ENCODE measurements at places on chromosomes 3 and 15.

DNA sequence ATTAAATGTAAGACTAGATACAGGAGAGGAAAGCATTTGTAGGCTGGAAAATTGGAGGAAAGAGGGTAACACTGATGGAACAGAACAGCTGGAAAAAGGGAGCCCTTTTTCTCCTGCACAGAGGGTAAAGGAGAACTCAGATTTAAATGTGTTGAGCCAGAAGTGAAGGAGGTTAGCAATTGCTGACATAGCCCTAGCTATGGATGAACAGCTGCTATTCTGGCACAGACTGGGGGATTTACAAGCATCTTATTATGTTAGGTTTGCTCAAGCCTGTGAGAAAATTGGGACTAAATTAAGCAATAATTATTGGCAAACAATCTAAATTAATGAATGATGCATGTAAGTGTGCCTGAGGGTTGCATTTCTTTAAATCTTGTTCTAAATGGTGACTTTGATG, 40.6 kb upstream of the PRR20G start:
- DNase-seq: no peak

DNA sequence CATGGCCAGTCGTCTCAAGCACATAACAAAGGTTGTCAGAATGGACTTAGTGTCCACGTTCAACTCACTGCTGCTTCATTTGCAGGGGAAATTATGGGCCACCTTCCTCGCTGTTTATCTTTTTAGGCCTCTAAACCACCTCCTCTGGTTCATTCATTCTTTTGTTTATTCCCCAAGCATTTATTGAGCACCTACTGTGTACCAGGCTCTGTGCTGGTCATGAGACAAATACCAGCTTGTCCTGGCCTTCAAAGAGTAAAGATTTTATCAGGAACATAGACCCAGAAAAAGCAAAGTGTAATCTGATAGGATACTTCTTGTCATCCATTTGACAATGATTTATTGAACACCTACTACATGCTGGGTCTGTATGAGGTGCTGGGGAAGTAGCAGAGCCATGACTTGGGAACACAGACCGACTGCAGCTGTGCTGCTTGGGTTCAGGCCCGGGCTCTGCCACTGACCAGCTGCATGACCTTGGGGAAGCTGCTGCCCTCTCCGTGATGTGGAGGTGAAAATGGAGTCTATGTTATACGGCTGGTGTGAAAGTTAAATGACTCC, 63.4 kb upstream of the SLC6A6 start:
- no peak for DNase-seq

DNA sequence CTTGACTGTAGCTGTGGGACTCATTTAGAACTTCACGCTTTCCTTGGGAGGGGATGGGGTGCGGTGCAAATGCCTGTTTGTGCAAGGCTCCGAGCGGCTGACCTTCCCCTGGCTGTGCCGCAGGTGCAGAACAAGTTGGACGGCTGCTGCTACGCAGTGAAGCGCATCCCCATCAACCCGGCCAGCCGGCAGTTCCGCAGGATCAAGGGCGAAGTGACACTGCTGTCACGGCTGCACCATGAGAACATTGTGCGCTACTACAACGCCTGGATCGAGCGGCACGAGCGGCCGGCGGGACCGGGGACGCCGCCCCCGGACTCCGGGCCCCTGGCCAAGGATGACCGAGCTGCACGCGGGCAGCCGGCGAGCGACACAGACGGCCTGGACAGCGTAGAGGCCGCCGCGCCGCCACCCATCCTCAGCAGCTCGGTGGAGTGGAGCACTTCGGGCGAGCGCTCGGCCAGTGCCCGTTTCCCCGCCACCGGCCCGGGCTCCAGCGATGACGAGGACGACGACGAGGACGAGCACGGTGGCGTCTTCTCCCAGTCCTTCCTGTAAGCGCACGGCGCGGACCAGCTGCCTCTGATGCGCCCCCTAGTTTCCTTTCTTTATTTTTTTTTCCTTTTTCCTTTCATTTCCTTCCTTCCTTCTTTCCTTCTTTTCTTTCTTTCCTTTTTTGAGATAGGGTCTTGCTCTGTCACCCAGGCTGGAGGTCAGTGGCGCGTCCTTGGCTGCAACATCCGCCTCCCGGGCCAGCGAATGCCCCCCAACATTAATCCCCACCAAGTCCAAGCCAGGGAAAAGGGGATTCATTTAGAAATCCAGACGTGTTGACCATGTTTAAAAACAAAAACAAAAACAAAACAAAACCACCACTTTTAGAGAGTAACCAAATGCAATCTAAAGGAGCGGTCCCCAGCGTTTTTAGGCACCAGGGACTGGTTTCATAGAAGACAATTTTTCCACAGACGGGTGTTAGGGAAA, 42.7 kb downstream of the EIF2AK4 start:
- DNase-seq: no peak

DNA sequence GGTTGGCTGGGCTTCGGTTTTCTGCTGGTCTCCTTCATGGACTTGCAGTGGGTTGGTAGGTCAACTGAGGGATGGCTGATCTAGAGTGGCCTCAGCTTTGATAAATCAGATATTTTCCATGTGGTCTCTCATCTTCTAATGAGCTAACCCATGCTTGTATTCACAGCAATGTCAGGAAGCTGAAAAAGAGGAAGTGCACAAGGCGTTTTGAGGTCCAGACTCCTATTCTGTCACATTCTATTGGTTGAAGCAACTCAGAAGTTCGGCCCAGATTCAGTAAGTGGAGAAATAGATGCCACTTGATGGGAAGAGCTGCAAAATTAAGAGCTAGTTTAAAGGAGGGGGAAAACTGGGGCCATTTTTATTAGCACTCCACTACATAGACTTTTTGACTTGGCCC, 361.2 kb downstream of the DIPK2A start:
- no peak for DNase-seq

DNA sequence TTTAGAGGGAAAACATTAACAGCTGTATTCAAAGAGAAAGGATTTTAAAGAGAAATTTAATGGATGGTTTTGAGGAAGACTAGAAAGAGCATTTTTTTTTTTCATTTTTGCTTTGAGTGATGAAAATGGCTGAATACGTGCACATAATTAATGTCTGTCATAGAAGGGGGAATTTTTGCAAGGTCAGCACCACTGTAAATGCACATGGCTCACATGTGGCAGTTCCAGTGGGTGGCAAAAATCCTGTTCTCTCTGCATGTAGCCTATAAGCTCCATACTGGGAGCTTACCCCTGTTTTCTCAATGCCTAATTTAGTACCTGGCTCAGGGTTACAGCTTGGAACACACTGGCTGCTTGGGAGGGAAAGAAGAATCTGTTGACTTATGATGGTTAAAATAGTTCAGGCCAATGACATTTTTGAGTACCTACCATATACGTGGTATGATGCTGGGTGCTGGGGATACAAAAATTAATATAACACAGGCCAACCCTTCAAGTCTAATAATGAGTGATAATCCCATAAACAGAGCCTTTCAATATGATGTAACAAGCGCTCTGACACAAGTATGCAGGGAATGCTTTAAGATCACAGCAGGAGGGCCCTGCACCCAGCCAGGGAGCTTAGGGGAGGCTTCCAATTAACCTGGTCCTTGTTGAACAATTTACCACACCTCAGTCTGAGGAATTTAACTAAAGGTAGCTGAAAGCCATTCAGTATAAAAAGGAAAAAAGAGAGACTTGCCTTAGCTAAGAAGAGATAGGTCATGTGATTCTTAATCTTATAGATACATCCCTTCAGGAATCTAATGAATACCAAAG, 33.0 kb downstream of the HSPBAP1 start:
- DNase-seq: no peak

GRCh38 chr3:158532099-158532734, 38.8 kb upstream of the MLF1 start:
- peak; percentile 17 for DNase-seq

DNA sequence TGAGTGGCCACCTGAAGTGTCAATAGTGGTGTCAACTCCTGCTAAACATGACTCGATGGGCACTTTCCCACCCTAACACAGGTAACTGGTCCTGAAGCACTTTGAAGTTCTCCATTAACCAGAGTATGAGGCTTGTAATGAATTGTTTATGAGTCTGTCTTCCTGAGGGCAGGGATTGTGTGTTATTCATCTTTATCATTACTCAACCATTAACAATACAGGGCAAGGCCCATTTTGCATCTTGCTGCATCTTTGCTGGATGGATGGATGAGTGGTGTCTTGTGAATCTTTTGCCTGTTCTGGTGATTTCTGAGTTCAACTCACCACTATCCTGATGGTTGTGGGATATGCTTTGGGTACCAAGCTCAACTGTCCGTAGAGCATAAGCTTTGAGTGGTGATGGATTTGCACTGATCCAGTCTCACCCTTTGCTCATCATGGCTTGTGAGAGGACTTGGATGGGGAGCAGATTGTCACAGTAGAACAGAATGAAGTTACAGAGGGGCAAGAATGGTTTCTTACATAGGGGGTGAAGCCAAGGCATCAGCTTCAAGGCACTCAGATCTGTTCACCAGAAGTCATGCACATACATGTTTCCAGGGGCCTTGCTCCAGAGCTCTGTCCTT, 22.3 kb upstream of the EPB42 start:
- no peak for DNase-seq

GRCh38 chr3:127689266-127689860, 16.6 kb downstream of the ABTB1 start:
- no peak for DNase-seq
